Hematopoietic multipotent progenitor cell (in vitro differentiated cells): ENCODE measurements at places on chromosomes 12 and 14. TPM values are rescaled to one million over a fixed set of nuclear protein-coding genes. Genes with fewer than 3 reads are reported as not detected.

DNA sequence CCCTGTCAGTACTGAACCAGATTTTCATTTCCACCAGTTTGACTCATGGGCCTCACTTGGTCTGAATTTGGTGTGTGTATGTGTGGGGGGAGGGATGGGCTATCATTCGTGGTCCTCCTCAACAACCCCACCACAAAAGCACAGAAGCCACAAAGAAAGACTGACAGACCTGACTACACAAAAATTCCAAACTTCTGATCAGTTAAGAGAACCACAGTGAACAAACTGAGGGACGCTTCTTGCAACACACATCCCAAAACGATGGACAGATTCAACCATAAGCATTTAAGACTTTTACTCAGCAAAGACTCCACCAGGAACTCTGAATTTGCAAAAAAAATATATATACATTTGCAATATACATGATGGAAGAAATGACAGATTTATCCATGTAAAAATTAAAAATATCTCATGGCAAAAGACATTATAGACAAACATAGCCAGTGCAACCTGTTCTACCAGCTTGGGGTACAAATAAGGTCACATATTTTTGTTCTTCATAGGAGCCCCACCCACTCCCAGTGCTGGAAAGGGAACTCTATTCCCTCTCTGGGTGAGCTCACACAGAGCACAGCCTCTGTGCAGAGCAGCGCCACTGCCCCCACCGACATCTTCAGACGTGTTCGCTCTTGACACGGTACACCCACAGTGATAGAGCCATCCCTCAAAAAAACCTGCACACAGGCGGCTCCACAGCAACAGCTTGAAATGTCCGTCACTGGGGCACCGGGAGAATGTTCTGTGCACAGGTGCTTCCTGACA is 49.7 kb downstream of the JAG2 start:
- DNase-seq: no peak

- DNase-seq: peak; percentile 59
These were observed 61.0 kb upstream of the FKBP4 start for GRCh38 chr12:2733493-2734355.

GRCh38 chr12:1720494-1720893 is 29.6 kb downstream of the ADIPOR2 start:
- no peak for DNase-seq

The CHGA gene
- total RNA-seq: not detected

The ARHGEF25 gene
- total RNA-seq: 1.3 TPM

GRCh38 chr12:90585640-90586304 is 369.2 kb downstream of the CCER1 start:
- no peak for DNase-seq

The IL22 gene
- not detected for total RNA-seq

DNA sequence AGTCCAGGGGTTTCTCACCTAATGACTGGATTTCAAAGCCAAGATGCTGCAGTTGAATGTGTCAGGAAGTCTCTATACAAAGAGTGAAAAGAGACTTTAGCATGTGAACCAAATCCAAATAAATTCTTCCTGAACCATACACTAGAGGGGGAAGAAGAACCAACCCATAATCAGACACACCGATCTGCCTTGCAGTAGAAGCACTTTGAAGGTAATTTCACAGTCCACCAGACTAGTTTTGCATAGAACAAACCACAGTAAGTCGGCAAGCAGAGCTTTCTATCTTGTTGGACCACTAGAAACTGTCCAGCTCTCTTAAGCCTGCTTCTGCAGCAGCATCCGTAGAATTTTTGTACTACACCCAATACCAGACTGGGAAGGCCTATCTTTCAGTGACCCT is 39.3 kb downstream of the FIGNL2 start:
- DNase-seq: no peak

GRCh38 chr14:41773536-41774279 is 167.0 kb downstream of the LRFN5 start:
- DNase-seq: no peak

The KRT7 gene
- total RNA-seq: 3.8 TPM

The HOXC4 gene
- under 0.01 TPM for total RNA-seq

The LBHD2 gene
- not detected for total RNA-seq

- DNase-seq: no peak
These were observed 6.8 kb upstream of the RNU7-1 start for GRCh38 chr12:6936636-6937480.

The PTPRQ gene
- total RNA-seq: not detected

GRCh38 chr14:75188520-75189268 is 12.3 kb upstream of the TMED10 start:
- peak; percentile 93 for DNase-seq

The KRT78 gene
- total RNA-seq: not detected

- no peak for DNase-seq
These were observed 8.4 kb downstream of the OR6S1 start for GRCh38 chr14:20632831-20633691.

The SMCO2 gene
- total RNA-seq: not detected

- DNase-seq: peak; percentile 98
These were observed at the start of gene CFAP251 for GRCh38 chr12:121917950-121918678. CFAP251 (plus strand) TSS chr12:121918592; CDS start chr12:121921306, 2,714 bp downstream.

DNA sequence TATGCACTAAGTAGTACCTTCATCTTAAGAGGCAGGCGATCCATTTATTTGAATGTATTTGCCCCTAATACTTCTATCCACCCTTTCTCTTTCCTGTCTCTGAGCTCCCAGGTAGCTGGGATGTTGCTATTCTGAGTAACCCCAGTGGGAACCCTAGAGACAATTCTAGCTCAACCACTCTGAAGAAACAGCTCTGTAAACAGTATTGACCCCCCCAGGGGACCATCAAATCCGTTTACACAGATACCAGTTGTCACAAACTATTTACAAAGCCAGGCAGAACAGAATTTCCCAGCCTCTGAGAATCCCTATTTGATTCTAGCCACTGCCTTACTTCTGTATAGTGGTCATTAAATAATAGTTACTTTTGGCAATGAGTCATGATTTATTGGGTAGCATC is 64.9 kb downstream of the MIPOL1 start:
- no peak for DNase-seq

- DNase-seq: no peak
These were observed 25.0 kb downstream of the EIF2S1 start for GRCh38 chr14:67385120-67385519.

DNA sequence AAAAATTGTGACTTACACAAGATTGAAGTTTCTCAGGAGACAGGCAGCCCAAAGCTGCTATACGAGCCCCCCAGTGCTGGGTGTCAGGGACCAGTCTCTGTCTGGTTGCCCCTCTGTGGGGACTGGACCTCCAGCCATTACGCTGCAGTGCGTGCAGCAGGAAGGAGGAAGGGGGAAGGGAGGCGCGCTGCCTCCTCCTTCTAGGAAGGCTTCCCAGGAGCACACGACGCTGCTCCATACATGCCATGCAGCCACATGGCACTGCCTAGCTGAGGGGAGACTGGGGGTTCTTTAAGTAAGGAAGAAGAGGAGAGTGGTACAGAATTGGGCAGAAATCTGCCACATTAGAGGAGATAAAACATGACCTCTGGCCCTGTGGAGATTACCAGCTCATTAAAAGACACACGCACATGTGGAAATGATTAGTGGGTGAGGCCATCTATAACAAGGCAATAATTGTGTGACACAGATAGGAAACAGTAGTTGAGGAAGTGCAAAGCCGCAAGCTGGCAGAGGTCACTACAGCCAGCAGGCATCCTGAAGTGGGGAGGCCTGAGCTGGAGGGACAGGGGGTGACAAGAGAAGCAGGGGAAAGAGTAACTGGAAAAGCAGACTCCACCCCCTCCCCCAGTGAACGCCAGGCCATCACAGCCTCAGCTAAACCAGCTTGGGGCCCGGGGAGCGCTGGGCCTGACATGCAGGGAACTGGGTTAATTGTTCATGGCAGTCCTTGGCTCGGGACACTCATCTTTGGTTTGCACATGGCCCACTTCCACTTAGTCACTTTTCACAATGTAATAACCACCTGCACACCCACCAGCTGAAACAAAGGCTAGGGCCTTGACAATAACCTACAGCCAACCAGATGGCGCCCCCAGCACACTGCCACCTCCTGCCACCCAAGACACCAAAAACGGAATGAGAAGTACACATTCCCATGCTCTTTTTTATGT is 39.6 kb downstream of the CCDC88C start:
- DNase-seq: no peak

DNA sequence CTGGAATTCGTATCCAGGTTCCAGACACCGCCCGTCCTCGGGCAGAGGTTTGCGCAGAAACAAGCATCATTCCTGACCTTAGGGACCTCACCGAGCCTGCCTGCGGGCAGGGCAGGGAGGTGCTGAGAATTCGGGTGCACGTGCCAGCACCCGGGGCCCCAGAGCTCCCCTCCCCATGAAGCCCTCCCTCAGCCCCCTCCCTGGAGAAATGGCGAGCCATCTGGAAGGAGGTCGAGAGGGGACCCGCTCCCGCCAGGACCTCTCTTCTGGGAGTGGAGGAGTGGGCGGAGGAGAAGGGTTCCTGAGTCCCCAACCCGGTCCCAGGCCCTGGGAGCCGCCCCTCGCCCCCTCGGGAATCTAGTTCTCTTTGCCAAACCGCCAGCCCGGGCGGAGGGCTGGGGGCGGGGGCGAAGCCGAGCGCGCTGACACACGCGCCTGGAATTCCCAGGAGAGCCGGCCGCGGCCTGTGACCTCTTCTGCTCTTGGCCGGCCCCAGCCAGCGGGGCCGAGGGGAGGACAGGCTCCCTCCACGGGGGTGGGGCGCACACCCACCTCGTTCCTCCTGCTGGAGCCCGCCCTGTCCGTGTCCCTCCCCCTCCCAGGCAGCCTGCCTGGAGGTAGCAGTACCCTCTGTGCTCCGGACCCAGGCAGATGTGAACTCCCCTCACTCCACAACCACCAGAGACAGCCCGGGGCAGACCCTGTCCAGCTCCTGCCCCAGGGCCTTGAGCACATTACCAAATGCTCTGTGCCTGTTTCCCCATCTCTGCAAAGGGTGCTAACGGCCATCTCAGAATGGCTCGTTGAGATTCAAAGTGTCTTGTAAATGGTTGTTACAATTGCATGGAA is 23.0 kb upstream of the GPR132 start:
- no peak for DNase-seq

- DNase-seq: no peak
These were observed 172.0 kb downstream of the BCAT1 start for GRCh38 chr12:24776861-24777260.

- no peak for DNase-seq
These were observed 99.1 kb downstream of the CAPZA3 start for GRCh38 chr12:18837025-18837424.

DNA sequence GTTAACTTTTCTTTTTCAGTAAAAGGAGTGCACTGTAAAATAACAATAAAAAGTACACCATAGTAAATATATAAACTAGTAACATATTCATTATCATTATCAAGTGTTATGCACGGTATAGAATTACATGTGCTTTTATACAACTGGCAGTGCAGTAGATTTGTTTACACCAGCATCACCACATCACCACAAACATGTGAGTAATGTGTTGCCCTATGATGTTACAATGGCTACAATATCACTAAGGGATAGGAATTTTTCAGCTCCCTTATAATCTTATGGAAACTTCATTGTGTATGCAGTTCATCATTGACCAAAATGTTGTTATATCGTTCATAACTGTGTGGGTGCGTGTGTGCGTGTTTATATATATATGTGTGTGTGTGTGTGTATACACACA is 23.5 kb upstream of the NEDD1 start:
- DNase-seq: no peak

- no peak for DNase-seq
These were observed 166.6 kb upstream of the BCL2L14 start for GRCh38 chr12:11904124-11904523.

DNA sequence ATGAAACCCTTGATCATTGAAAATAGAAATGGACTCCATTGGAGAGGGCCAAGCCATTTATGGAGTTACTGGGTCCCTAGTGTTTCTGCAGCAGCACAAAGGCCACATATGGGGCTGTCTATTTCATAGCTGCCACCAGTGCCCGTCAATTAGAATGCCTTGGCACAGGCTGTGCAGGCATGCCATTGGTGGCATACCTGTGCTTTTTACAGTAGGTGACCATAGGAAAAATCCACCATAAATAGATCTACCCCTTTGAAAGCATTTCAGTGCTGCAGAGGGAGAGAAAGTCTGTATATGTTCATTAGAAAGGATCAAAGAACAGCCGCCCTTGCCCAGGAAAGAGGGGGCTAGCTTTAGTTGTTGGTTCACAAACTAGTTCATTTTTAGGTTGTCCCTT is 13.1 kb downstream of the MYBPC1 start:
- no peak for DNase-seq

- no peak for DNase-seq
These were observed 30.2 kb downstream of the DNAL1 start for GRCh38 chr14:73674986-73675385.
